ENCODE measurements at places on chromosomes 1 and 21.

DNA sequence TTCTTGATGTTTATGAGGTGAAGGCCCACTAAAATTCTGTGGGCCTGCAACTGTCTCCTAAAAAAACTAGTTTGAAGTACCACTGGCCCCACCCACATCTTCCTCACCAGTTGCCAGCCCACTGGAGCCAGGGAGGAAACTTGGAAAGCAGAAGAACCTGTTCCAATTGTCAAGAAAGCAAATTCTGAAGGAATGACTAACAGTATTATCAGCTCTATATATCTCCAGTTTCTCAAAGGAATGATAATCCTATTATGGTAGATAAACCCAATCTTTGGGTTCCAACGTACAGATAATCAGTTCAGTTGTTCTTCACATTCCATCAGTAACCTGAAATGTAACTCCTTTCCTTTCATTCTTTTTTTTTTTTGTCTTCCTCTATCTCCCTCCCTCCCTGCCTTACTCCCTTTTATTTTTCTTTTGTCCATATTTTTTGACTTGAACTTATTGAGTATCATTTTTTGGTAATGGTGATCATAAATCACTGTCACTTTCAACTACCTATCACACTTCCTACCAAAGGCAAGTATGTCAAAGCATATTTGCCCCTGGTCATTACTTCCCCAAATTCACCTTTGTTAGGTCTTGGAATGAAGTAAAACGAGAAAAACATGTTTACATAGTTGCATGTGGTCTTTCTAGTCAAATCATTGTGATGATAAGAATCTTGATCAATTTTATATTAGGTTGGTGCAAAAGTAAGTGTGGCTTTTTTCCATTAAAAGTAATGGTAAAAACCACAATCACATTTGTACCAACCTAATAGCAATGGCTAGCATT is 943.4 kb downstream of the TTLL7 start:
- DNase-seq, result no peak

DNA sequence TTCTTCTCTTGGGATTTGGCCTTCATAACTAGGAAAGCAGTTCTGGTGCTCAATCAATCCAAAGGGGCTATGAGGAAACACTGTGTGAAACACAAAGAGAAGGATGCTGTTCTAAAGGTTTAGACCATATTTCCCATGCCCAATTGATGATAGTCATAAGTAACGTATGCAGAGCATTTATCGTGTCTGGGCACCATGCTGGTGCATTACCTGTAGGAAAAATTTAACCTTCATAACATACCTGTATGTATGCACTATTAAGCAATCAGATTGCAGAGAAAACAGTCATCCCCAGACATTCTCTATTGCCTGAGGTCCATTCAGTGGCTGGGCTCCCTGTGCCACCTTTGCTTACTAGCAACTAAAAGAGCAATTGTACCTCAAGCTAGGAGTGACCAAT is 381.4 kb downstream of the PLPP3 start:
- no peak for DNase-seq

- no peak for DNase-seq
These were observed 2.5 kb downstream of the FCRL4 start for GRCh38 chr1:157595356-157595755.

GRCh38 chr1:84116558-84116957 is 27.5 kb upstream of the PRKACB start:
- no peak for DNase-seq

DNA sequence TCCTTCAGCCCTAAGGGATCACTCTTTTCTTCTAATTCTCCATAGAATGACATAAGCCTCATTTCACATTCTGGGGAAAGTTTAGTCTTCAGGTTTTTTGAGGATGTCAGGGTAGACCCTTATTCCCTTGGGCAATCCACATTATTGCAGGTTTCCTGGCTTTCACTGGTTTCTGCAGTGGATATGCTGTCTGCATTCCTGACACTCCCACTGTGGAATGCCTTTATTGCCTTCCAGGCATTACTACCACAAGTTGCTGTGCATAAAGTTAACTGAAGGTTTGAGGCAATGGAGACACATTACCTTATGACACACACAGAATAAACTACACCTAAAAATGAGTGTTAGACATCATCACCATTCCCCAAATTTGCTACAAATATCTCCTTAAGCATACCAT is 12.7 kb downstream of the FASLG start:
- DNase-seq, result no peak

- DNase-seq, result no peak
These were observed 53.1 kb downstream of the DIPK1A start for GRCh38 chr1:92907949-92908684.

- DNase-seq, result no peak
These were observed 65.1 kb downstream of the ALG14 start for GRCh38 chr1:95007687-95008086.

DNA sequence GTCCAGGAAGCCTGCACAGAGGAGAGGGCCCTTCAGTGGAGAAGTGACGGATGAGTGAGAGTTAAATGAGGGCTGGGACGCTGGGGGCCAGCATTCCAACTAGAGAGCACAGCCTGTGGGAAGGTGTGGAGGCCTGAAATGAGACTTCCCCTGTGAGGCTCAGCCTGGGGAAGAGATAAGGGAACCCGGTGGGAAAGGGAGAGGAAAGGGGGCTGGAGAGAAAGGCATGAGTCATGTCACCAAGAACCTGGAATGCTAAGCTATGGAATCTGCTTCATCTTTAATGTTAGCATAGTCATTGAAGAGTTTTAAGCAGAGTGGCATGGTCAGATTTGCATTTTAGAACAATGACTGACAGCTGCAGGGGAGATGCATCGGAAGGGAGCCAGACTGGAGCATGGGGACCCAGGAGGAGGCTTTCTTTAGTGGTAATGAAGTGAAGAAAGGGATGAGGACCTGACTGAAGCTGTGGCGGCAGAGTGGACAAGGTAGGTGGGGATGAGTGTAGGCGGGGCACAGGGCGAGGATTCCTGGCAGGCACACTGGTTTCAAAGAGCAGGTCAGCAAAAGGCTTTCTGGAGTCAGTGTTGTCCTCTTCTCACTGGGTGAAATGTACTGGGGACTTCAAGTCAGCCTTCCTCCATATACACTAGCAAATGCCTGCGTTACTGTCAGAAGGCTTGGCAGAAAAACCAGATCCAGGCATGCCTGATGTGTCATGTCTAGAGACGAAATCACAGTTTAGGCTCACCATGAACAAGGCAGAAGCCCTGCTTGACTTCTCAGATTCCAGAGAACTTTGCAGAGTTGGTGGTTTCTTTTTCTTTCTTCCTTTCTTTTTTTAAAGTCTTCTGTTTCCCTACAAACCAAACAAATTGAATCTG is 8.0 kb downstream of the RGL1 start:
- DNase-seq, result no peak

GRCh38 chr1:28507247-28507645 is 1.4 kb downstream of the RCC1 start:
- DNase-seq, result peak; percentile 73

DNA sequence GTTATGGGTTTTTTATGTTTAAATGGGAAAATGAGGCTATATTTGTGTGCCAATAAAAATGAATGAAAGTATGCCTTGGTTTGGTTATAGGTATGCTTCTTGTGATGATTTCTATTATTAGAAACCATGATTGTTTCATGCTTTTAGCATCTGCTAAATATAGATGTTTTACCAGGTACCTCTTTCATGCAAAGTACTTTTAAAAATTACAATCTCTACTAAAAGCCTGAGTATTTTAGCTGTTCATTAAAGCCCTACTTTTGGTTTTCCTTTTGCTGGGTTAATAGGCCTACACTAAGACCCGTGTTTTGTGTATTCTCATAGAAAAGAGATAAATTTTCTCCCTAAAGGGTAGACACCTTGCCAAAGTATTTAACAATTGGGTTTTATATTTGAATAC is 32.0 kb downstream of the MTF2 start:
- no peak for DNase-seq

GRCh38 chr1:206737729-206738201 is 32.8 kb upstream of the IL19 start:
- DNase-seq, result no peak

DNA sequence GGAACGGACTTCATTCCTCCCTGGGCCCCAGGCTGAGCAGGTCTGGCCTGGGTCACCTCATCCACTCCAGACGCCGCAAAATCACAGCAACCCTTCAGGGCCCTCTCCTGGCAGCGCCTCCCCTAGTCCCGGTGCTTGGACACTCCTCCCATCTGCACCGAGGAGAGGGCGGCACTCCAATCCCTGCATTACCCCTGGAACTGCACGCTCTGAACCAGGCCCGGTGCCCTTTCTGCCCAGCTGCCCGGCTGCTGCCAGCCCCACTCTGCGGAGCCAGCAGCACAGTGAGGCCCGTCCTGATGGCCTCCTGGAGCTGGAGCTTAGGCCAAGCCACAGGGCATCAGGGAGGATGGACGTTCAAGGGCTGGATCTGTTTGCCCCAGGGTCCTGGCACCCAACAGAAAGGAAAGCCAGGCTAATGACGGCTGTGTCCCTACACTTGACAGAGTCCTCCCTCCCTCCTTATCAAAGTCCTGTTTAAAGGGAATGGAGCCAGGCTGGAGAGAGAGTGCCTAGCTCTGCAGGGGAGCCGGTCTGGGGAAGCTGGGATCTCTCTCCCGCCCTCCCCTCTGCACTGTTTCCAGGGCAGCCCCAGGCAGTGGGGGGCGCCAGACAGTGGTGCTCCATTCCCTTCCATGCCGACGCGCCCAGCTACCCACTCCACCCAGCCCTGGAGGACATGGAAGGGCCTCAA is 12.7 kb downstream of the COL6A2 start:
- no peak for DNase-seq

- peak; percentile 68 for DNase-seq
These were observed 18.4 kb downstream of the CCT3 start for GRCh38 chr1:156319664-156320063.

DNA sequence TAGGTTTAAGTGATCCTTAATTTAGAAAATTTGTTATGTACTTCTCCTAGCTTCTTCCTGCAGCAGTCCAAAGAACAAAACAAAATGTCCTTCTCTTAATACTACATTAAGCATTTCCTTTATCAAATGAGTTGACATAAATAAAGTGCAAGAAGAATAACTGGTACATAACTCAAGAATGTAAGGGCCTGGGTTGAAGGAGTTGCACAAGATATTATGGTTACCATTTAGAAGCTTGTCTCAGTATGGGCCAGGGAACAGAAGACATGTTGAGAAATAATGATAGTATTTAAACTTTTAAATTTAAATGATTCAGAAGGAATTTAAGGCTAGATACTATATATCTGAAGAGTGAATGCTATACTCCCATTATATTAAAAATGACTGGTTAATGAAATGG is 23.5 kb downstream of the SUCO start:
- no peak for DNase-seq

- peak; percentile 95 for DNase-seq
These were observed 29.0 kb downstream of the DUSP10 start for GRCh38 chr1:221712776-221713431.
